Tibial artery (tissue), 4 donors: ENCODE measurements at places on chromosomes 2 and 18.

DNA sequence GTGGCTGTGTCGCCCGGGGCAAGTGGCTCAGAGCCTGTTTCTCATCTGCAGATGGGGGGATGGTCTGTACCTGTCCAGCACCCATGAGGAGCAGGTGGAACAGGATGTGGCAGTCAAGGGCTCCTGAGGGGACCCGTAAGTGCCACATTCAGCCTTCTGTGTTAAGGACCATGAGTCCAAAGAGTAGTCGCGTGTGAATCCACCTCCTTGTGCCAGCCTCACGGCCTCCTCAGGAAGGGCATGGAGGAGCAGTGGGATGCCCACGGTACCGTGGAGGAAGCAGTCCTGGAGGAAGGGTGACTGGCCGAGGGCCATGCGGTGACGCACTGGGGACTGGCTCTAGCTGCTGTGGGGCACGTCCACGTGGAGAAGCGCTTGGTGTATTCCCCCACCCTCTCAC, 61.1 kb downstream of the ODC1 start:
- DNase-seq, result no peak

DNA sequence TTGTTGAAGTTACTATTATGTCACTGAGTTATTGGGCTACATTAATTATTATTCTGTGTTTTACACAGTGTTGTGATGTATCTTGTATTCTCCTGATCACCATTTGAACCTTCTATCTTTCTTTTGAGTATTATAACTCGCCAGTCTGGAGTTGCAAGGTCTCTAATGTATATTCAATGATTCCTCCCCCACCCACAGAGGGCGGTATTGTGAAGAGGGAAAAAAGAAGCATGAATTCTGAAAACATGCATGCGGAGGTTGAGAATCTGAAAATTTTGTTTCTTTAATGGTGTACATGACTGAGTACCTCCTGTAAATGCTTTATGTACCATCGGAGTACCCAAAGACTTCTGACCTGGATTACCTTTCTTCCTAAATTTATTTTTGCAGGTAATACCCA, 266.6 kb downstream of the NR4A2 start:
- DNase-seq, result no peak

DNA sequence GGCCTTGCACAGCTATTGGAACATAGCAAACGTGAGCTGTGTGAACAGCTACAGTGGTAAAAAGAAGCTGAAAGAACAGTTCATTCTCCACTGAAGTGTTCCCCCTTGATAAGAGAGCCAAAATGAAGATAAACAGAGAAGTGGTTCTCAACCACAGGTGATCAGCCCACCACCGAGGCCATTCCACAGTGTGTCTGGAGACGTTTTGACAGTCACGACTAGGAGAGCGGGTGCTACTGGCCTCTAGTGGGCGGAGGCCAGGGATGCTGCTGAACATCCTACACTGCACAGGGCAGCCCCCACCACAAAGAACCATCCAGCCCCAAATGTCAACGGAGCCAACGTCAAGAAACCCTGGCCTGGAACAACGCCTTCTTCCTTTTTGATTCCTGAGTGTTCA, 38.4 kb downstream of the ADCY3 start:
- no peak for DNase-seq

- DNase-seq, result no peak
These were observed 106.2 kb downstream of the KCTD1 start for GRCh38 chr18:26442126-26442525.

DNA sequence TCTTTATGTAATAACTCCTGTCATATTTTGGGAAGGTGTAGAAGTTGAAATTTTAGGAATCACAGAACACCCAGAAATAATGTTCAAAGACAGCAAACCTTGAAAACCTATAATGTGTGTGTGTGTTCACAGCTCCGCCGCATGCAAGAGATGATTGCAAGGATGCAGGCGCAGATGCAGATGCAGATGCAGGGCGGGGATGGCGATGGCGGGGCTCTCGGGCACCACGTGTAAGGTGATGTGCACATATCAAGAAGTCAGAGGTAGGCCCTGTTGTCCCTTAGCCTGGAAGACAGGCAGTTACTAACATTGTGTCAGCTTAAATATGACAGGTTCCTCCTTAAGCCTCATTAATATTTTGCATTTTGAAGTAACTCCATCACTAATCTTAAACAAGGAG, 6.1 kb upstream of the FARP2 start:
- no peak for DNase-seq

DNA sequence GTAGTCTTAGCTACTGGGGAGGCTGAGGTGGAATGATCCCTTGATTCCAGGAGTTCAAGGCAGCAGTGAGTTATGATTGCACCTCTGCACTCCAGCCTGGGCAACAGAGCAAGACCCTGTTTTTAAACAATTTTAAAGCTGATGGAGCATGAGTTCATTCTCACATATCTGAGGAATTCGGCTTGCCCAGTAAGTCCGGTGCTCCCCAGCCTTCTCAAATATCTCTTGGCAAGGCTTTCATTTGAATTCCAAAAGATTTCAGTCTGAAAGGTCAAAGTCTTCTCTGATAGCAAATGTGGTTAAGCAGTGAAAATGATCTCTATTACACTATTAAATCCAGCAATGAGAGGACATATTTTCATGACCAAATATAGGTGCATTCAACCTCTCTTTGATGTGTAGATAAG, 27.9 kb downstream of the PIEZO2 start:
- DNase-seq, result no peak

- DNase-seq, result no peak
These were observed 40.5 kb upstream of the BMP10 start for GRCh38 chr2:68911709-68912108.

DNA sequence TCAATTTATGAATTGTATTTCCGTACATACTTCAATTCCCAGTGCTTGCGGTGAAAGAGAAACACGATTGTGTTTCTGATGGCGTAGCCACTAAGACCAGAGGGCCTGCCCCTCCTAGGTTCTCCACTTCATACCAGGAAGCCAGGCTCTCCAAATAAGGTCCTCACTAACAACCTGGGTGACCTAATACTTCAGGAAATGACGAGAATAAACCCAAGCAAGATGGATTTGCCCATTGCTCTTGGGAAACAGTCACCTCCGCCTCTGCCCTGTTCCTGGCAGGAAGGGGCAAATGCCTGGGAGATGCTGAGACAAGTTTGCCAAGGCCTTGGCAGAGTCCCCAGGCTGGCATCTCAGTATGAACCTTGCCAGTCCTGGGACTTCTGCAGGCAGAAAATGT, 41.8 kb downstream of the TTC32 start:
- peak; percentile 78 for DNase-seq

DNA sequence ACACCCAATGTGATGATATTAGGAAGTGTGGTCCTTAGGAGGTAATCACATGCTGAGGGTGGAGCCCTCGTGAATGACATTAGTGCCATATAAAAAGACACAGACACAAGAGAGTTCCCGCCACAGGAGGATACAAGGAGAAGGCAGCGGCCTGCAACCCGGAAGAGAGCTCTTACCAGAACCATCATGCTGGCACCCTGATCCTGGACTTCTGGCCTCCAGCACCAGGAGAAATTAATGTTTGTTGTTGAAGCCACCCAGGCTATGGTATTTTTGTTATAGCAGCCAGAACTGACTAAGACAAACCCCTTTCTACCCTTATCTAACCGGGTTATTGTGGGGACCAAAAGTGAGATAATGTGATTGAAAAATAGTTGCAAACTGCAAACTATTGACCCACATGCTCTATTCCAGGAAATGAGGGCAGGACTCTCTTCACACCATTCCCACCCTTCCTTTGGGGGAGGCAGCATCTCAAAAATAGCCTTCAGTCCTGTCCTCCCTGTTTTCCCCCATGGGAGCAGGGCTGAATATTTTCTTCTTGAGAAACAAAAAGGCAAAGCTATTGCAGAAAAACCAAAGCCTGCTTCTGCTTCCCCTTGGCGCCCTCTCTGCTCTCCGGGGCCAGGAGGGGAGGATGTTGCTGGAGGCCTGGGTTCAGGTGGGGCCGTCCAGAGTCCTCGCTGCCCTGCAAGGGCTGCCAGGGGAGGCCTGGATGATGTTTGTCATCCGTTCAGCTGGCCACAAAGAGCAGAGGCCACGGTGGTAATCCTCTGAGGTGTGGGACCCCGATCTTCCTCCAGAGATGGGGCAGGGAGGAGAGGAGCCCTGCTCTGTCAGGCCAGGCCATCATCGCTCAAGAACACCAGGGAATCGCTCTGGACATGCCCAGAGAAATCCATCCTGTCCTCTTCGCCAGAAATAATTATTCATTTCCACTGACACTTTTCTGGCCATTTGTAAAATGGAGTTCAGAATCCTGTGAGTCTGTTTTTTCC, 73.8 kb upstream of the HAAO start:
- peak; percentile 82 for DNase-seq

- DNase-seq, result no peak
These were observed 60.6 kb downstream of the SLC4A3 start for GRCh38 chr2:219687882-219688559.

DNA sequence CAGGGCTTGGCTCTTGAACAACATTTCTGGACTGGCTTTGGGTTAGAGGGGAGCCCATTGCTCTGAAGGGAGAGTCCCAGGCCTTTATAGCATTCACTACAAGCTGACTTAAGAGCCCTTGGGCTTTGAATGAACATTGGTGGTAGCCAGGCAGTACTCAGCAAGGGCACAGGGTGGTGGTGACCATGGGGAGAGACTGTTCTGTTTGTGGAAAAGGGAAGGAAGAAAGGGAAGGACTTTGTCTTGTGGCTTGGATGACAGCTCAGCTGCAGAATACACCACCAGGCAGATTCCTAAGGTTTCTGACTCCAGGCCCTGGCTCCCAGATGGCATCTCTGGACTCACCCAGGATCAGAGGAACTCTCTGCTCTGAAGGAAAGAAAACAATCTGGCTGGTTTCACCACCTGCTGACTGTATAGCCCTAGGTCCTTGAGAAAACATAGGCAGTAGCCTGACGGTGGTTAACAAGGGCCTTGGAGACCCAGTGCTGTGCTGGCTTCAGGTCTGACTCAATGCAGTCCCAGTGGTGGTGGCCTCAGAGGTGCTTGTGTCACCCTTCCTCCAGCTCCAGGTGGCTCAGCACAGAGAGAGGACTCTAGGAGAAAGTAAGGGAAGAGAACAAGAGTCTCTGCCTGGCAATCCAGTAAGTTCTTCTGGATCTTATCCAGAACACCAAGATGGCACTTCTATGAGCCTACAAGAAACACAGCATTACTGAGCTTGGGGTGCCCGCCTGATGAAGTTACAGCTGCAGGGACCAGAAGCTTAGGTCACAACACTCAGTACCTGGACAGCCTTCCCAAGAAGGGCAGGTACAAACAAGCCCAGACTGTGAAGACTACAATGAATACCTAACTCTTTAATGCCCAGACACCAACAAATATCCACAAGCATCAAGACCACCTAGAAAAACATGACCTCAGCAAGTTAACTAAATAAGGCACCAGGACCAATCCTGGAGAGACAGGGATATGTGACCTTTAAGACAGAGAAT, 16.4 kb upstream of the ABCB11 start:
- no peak for DNase-seq

GRCh38 chr2:195613922-195614321, 43.1 kb upstream of the SLC39A10 start:
- no peak for DNase-seq

DNA sequence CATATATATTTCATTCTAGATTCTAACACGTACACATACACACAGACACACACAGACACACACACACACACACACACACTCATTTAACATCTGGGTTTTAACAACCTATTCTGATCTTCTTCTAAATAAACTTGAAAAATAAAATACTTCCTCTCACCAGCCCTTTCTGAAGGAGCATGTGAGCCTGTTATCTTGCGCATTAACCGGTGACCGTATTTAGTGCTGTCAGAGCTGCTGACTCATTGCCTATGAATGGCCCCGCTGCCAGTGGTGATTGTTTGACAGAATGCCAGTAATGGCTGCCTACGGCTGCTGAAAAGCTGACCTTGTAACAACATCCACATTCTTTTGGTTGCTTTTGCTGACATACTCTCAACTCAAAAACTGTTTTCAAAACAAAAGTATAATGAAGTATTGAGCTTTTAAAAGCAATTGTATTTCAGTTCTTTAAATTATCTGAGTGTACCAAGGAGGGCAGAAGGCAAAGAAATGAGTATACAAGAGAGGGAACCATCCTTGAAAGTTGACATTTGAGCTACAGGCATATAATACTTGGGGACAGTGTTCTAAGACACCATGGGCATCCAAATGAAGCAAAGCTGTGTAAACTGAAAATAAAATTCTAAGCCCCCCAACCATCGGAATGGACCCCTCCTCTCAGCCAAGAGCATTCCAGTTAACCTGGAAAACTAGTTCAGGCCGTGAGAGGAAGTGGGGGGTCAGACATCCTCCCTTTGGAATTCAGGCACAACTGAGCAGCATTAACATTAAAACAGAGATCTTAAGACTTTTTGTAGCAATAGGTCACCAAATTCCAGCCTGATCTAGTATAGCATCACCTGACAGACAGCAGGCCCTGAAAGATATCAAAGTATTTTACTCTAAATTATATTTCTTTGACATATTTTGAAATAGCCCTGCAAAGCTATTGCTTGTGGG, 50.2 kb upstream of the DTNA start:
- peak; percentile 90 for DNase-seq

GRCh38 chr2:159895258-159896065, 97.5 kb upstream of the CD302 start:
- DNase-seq, result no peak

- DNase-seq, result no peak
These were observed 63.3 kb upstream of the WDSUB1 start for GRCh38 chr2:159349674-159350299.

DNA sequence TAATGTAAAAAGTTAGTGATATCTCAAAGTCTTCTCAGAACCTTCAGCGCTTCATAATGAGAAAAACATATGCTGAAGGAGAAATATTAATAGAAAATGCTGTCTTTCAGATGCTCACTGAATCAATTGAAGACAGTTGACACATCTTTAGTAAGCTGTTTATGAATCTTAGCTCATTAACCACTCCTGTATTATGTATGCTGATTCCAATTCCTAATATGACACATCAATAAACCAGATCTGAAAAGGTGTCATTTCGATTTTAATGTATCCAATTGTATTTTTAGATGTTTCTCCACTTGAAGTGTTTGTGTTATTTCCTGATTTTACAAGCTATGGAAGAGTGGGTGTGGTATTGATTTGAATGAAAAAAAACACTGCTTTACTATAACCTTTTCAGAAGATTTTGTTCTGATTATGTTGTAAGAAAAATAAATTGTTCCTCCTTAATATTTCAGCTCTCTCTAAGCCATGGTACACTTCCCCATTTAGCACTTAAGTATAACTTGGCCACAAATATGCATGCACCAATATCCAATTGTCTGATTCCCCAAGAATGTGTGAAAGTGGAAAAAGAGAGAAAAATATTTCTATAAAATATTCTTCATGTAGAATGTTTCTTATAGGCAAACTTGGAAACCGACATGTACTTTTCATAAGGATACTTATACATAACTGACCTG, 569.8 kb downstream of the ARHGAP15 start:
- no peak for DNase-seq

DNA sequence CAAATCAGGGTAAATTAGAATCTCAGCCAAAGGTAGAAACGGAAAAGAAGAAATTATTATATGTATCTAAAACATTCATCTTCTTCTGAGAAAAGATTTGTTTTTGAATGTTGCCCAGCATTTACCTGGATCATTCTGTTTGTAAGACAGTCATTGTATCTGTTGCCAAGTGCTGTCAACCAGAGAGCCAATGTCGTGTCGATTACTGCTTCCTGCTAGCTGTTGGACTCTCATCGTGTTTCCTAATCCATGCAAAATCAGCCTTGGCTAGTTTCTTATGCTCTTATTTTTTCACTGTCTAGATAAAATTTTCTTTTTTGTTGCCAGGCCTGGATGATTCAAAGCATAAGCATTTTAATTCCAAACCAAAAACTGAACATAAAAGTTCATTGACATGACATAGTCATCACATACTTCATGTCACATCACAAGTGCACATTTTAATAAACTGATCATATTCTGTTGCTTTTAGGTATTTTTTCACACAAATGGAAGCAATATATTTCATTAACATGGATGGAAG, 202.3 kb downstream of the KCNH7 start:
- no peak for DNase-seq
